Fibroblast of skin of left biceps (primary cell): ENCODE measurements at places on chromosomes 12 and 14.

- DNase-seq: no peak
Observed at GRCh38 chr12:5257763-5258495, 174.0 kb upstream of the NTF3 start.

DNA sequence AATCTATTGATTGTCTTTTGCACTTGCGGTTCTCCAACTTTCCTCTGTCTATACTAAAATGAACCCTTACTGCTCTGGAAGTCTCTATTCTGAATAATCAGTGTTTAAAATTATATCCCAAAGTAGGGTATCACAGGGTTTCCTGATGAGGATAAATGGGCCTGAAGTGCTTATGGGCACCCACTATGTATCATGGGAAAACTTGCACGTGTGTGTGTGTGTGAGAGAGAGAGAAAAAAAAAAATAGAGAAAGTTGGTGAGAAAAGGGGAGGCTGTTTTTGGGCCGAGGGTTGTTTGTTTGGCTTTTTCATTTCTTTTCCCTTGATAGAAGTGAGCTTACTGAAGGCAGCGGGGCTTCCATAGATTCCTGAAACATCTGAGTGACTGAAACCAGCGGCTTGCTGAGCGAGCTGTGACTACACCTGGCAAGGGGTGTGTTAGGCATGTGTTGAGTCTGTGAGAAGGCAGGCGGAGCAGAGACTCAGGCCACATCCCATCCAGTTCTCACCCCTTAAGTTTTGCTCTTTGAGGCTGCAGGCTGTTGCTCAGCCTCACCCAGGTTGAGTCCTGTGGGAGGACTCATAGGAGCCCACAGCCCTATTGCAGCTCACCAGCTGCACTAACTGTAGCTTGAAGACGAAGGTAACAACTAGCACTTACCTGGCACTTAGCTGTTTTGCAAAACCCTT lies 17.2 kb downstream of the PPFIBP1 start:
- no peak for DNase-seq

DNA sequence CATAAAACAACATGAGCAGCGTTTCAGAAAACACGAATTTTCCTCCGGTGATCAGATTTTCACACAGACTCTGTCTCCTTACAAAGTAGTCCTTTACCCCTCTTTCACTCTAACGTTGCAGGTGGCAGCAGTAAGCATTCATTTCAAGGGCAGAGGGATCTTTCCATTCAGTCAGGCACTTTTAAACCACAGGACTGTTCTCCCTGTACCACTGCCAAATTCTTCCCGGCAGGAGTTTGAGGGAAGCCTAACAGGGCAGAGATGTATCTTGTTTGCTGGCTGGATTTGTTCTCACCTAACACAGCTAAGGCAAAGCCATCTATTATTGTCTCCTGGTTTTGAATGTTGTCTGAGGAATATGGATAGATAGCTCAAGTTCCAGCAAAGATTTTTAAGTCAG lies 1187.3 kb upstream of the SEL1L start:
- DNase-seq: no peak

DNA sequence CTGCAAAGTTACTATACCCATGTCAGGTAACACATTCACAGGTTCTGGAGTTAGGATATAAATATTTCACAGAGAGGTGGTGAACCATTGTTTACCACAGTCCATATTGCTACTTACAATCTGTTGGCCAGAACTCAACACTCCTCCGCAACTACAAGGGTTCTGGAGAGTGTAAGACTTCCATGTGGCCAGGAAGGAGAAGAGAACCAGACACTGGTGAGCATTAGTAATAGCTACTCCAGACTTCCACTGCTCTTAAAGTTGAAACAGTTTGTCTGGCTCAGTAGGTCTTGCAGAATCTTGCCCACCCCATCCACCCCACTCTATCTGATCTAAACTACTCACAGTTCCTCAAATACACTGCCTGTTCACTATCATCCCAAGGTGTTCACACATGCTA lies 369.6 kb downstream of the DUSP6 start:
- DNase-seq: no peak

DNA sequence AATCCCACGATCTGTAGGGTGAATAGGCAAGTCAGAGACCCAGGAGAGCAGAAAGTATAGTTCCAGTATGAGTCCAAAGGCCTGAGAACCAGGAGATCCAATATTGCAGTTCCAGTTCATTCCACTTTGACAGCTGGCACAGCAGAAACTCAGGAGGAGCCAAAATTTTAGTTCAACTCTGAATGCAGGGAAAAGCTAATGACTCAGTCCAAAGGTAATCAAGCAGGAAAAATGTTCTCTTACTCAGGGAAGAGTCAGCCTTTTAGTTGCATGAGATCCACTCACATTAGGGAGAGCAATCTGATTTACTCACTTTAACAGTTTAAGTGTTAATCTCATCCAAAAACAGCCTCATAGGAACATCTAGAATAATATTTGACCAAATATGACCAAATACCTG lies 130.2 kb upstream of the LRFN5 start:
- DNase-seq: no peak

DNA sequence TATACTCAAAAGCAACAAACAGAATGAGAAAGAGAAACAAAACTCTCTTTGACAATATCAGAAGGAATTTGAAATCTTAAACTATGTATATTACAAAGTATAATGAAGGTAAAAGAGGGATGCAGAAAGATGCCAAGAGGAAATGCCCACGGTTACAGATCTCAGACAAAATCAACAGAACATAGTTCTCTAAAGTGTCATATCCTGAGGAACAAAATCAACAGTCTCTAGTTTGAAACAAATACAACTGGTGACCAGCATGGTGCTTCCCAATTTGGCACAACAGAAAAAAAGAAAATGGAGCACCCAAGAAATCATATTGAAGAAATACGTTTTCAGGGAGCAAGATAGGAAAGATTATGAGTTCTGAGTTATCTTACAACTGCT lies 116.5 kb downstream of the METTL25 start:
- no peak for DNase-seq

DNA sequence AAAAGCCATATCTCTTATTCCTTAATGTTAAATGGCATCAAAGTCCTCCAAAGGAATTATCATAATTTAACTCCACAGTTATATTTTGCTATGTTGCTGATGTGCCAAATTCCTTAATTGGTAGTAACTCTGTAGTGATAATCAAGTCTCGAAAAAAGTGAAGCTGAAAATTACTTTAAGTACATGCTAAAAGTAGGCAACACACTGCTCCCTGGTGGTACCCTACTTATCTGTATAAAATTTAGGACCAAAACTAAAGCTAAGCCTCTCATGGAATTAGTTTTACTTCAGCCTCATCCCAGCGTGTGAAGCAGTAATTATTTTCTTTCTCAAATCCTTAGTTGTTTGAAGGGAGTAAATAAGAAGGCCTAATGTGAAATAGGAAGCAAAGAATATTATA lies 132.8 kb downstream of the TTLL5 start:
- no peak for DNase-seq

DNA sequence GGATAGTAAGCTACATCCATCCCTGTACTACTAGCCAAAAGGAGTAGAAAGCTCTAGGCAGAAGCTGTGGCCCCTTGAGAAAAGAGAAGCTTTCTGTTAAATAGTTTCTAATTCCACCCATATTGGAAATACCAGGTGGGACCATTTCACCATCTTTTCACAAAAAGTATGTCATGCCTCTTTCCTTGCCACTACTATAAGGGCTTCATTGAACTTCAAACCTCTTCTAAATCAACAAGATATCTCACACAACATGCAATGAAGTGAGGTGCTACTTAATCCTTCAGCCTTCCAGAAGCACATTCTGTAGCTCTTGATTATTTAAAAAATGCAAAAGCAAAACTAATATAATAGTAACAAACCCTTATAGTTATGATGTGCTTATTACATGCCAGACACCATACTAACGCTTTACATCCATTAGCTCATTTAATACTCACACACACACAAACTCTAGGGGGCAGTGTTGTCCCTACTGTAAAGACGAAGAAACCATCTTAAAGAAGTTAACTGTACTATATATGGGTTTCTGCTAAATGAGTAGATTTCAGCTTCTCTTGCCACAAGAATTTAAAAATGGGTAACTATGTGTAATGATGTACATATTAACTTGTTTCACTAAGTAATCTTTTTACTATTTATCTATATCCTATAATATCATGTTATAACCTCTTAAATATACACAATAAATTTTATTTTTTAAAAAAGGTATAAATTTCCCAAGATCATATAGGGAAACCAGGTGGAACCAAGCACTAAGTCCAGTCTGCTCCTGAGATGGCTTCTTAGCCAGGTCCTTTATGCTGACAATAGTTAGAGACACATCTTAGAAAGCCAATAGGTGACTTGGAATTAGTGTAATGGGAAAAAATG lies 124.4 kb downstream of the RPS29 start:
- DNase-seq: peak; percentile 29

DNA sequence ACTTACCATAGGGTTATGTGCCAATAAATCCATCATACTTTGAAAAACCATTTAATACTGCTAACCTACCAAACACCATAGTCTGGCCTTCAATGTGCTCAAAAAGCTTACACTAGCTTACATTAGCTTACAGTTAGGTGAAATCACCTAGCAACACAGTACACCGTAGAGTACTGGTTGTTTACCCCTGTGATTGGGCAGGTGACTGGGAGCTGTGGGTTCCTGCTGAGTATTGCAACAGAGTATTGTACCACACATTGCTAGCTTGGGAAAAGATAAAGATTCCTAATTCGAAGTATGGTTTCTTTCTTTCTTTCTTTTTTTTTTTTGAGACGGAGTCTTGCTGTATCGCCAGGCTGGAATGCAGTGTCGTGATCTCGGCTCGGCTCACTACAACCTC lies 5.6 kb downstream of the ATP5MC2 start:
- DNase-seq: no peak

DNA sequence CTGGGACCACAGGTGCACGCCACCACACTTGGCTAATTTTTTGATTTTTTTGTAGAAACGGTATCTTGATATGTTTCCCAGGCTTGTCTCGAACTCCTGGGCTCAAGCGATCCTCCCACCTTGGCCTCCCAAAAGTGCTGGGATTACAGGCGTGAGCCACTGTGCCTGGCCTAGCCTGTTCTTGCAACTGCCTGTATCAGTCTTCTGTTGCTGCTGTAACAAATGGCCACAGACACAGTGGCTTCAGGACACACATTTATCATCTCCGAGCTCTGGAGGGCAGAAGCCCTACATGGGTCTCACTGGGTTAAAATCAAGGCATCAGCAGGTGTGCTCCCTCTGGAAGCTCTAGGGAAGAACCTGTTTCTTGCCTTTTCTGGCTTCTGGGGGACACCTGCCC lies 79.9 kb upstream of the NCOR2 start:
- no peak for DNase-seq

DNA sequence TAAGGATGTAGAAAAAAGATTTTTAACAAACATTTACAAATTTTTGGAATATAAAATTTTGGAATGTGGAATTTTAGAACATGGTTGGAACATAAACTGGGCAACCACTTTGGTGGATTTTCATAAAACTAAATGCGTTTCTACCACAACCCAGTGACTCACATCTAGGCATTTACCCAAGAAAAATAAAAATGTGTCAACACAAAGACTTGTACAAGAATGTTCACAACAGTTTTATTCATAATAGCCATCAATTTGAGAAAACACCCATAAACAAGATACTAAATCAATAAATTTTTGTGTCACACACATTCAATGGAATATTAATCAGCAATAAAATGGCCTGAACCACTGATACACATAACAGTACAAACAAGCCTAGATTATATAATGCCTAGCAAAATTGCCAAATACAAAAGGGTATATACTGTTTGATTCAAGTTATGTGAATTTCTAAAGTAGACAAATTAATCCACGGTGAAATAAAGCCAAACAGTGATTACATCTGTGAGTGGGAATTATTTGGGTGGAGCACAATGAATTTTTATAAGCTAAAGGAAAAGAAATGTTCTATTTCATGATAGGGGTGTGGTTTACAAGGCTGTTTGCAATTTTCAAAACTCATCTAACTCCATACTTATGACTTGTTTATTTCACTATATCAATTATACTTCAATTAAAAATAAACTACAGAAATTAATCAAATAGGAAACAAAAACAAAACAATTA lies 415.2 kb upstream of the OR4E1 start:
- no peak for DNase-seq

- DNase-seq: no peak
Observed at GRCh38 chr12:78035901-78036606, 205.4 kb downstream of the NAV3 start.

- DNase-seq: no peak
Observed at GRCh38 chr12:25853316-25854095, 105.0 kb upstream of the RASSF8 start.

DNA sequence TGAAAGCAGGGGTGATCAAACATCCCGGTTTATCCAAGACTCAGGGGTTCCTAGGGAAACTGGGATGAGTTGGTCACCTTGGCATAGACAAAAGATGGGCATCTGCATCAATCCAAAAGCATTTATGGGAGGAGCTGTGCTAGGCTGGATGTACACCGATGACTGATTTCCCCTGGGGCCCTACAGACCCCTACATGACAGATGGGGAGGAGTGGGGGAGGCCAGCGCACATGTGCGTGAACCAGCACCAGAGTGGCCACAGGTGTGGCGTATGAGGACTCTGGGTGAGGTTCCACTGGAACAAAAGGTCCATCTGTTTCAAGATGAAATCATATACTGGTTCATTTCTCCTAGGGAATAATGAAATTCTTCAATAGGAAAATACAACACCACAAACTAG lies 210.4 kb downstream of the ITPR2 start:
- no peak for DNase-seq

DNA sequence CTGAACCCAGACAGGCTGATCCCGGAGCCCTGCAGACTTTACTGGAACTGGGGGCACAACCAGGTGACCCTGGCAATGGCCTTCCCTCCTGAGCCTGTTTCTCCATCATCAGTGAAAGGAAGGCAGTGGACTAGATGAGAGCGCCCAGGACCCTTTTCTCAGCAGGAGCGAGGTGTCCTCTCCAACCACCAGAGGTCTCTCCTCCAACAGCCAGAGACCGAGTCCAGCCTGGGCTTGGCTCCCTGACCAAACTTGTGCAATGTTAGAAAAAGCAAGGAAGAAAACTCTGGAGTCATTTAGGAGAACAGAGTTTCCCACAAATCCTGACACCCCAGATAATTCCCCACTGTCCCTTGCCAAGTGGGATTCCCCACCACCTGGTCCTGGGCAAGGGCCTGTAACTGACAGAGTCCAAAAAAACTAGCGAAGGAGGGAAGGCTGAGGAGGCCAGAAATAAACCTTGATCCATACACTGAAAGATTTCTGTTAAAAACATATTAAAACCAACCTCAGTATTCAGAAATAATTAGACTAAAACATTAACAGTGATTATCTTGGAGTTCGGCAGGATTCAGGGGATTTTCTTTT lies 9.0 kb downstream of the RPS6KL1 start:
- peak; percentile 34 for DNase-seq

- DNase-seq: no peak
Observed at GRCh38 chr14:64698903-64699302, 5.3 kb upstream of the PLEKHG3 start.

DNA sequence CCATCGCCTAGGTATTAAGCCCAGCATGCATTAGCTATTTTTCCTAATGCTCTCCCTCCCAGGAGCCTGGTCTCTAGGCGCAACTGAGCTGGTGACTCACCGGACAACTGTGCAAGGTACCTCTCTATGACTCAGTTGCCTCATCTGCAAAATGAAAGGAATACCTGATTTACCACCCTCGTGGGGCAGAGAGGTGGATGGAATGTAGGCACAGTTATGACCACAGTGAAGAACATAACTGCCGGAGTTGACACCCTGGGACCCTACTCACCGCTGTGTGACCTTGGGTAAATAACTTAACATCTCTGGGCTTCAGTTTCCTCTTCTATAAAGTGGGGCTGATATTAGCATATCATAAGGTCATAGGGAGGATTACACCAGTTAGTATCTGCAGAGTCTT lies 22.6 kb downstream of the BCL11B start:
- no peak for DNase-seq
